ENCODE measurements at places on chromosomes 4 and X. TPM values are rescaled to one million over a fixed set of nuclear protein-coding genes. Genes with fewer than 3 reads are reported as not detected.
A peak's percentile ranks its signal among the peaks of the same experiment; 100 is the strongest.

ARHGEF38 gene
- not detected for total RNA-seq

DNA sequence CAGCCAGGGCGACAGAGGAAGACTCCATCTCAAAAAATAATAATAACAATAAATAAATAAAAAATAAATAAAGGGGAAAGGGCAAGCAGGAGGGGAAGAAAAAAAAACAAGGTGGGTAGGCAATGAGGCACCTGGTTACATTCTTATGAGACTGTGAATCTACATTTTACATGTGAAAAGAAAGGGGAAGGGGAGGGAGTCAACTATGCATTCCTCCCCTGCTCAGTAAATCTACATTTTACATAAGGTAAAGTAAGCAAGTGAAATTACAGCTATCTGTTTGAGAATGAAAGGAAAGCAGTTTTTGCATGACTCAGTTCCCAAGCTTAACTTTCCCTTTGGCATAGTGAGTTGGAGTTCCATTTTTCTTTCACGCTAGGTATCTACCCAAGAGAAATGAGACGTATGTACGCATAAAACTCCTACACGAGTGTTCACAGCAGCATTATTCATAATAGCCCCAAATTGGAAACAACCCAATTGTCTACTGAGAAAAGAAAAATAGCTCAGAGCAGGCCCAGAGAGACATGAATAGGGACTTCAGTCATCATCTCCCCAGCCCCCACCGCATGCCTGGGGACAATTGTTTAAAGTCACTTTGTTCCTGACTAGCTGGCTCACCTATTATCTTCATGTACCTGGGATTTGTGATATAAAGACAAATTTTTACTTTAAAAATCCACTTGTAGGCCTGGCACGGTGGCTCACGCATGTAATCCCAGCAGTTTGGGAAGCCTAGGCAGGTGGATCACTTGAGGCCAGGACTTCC, 52.4 kb downstream of the DDX3X start:
- peak; percentile 45 for DNase-seq

GRCh38 chr4:38957261-38957815, 74.9 kb downstream of the TMEM156 start:
- DNase-seq = peak; percentile 11

SHROOM4 gene
- total RNA-seq = not detected

GRCh38 chr4:74369855-74370254, 4.9 kb downstream of the EREG start:
- DNase-seq = no peak

GRCh38 chr4:44817930-44818329, 91.6 kb upstream of the GNPDA2 start:
- no peak for DNase-seq

PCSK1N gene
- total RNA-seq = 1.9 TPM

GRCh38 chr4:11455201-11455835, 26.6 kb upstream of the HS3ST1 start:
- DNase-seq = no peak

GRCh38 chr4:4614925-4615678, 73.3 kb upstream of the STX18 start:
- DNase-seq = no peak

- no peak for DNase-seq
Observed at GRCh38 chr4:30094887-30095286, 625.3 kb upstream of the PCDH7 start.

BEND2 gene
- total RNA-seq = not detected

FDCSP gene
- total RNA-seq = not detected

RIPPLY1 gene
- not detected for total RNA-seq

MMAA gene
- total RNA-seq = 15.2 TPM

TRPC5OS gene
- not detected for total RNA-seq

- DNase-seq = peak; percentile 15
Observed at GRCh38 chrX:118536204-118536603, 40.6 kb downstream of the DOCK11 start.

DNA sequence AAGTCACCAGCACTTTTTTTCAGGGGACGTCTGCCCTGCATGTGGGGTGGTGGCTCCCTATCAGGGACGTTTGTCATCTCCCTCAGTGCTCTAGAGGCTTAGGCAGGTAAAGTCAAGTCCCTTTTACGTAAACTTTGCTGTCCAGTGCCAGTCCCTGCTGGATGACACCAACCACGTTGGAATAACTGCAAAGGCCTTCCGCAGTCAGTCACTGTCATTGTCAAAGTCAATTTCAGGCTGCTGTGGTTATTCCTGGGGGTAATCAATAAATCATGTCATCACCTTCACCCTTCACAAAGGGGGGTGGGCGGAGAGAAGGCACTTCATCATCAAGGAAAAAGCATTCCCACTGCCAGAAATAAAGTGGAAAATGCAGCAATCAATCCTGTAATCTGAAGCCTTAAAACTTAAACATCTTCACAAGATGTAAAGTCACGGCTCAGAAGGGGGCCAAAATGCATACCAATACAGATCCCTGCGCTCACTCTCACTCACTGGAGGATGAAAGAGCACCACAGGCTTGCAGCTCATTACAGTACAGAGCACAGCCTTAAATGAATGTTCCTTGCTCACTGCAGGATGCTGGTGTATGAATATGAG, 56.2 kb downstream of the CLDN22 start:
- no peak for DNase-seq

All from activated naive CD4-positive, alpha-beta T cell treated with anti-CD3 and anti-CD28 coated beads for 36 hours (primary cell).